GM12865 (cell line): ENCODE measurements at places on chromosomes 7 and 10.

DNA sequence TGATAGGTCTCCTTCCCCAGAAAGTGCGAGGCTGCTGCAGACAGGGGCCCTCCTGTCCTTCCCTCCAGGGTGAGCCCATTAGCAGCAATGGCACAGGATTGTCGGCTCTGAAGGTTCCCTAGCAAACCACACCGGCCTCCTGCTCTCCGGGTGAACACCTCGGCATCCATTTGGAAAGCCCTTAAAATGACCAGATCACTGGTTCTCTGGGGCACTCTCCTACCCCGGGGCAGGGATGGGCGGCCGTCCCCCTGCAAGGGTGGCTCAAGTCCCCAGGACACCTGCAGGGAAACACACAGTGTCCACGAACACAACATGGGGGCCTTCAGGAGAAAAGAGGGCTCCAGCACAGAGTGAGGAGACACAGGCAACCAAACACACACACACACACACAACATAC is 459.1 kb downstream of the PTPRN2 start:
- DNase-seq: no peak

- no peak for DNase-seq
Observed at GRCh38 chr7:45366475-45366874, 207.7 kb upstream of the ADCY1 start.

- DNase-seq: peak; percentile 62
Observed at GRCh38 chr10:2791774-2792443, 275.4 kb upstream of the PFKP start.

DNA sequence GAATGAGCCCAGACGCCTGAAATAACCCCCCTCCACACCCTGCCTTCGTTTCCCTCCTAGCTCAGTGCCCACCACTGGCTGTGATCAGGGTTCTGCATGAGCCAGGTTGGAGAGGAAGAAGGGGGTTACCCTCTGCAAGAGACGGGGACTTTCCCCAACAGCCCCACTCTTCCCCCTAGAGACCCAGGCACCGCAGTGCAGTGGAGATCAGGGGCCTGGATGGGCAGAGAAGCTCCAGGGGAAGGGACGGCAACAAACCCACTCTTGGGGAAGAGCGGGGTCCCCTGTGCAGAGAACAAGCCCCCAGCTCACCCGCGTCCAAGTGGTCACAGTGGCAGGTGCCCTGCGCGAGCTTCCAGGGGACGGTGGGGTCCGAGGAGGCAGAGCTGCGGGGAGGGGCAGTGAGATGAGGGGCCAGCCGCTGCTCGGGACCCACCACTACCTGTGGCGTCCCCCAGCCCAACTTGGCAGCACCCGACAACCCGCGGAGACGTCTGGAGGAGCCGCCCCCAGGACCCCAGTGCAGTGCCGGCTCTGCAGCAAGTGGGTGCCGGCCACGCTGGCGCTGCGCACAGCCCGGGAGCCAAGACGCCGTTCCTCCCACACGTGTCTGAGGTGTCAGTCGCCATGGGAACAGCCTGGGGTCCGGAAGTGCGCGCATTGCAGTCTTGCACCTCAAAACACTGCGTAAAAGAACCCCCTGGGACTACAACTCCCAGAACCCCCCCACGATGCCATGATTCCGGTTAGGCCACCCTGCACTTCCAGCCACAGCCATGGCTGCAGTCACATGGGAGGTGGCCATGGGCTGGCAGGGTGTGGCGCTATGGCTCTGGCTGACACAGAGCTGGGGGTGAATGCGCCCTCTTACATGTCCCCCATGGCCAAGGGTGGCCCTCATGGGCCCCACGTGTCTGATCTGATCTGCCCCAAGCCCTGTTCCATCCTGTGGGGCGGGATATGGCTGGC is 45.8 kb upstream of the WIPI2 start:
- peak; percentile 89 for DNase-seq

- no peak for DNase-seq
Observed at GRCh38 chr10:132467464-132468149, 70.0 kb upstream of the INPP5A start.

DNA sequence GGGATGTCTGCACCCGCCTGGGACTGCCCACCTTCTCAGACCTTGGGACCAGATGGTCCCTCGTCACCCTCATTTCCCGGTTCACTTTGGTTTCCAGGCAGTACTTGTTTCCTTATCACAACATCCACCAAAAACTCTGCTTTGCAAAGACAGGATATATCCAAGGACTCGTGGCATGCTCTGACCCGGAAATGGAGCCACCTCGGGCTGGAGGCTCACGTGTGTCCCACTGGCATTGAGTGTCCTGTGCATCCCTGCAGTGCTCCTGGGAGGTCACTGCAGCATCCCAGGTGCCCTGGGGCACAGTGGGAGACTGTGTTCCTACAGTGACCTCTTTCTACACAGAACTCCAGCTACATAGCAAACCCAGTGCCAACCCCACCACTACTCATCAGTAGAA is 611.9 kb upstream of the FOXK1 start:
- no peak for DNase-seq
